ENCODE measurements at places on chromosomes 13 and 19.

DNA sequence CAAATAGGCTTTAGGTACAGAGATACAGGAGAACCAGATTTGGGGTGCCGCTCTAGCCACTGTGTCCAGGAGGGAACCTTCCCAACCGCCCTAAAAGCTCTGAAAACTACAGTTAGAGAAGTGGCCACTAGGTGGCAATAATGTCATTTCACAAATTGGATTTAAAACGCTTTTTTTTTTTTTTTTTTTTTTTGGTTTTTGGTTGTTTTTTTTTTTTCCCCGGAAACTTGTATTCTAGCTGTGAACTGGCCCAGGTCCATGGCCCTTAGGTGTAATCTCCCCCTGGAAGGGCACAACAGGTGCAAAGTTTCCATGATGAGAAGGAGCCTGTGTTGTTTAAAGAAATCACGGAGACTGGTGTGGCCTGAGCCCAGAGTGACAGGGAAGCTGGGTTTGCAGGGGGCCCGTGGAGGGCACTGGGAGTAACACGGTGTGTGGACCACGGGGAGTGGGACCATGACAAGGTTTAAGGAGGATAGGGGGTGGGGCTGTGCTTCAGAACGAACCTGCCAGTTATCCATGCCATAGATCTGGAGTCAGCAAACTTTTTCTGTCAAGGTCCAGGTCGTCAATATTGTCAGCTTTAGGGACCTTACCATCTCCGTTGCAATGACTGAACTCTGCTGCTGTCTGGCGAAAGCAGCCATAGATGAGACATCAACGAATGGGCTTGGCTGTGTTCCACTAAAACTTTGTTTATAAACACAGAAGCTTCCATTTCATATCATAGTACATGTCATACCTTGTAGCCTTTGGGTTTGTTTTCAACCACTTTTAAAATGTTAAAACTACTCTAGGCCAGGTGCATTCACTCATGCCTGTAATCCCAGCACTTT lies 10.1 kb downstream of the OR1I1 start:
- peak; percentile 32 for DNase-seq

DNA sequence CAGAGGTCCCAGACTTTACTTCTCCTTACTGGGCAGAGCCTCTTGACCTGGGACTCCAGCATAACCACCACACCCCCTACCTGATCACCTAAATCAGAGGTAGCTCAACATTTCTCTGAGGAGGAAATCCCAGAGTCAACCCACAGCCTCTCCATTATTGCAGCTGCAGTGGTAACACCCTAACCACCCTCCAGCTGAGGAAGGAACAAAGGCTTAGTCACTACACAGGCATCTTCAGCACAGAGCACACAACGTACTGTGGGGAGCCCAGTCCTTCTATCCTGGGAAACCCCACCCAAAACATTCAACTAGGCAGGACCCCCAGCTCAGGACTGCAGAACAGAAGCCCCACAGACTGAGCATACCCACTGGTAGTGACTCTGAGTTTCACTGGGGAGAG lies 824.7 kb upstream of the SLITRK5 start:
- no peak for DNase-seq

DNA sequence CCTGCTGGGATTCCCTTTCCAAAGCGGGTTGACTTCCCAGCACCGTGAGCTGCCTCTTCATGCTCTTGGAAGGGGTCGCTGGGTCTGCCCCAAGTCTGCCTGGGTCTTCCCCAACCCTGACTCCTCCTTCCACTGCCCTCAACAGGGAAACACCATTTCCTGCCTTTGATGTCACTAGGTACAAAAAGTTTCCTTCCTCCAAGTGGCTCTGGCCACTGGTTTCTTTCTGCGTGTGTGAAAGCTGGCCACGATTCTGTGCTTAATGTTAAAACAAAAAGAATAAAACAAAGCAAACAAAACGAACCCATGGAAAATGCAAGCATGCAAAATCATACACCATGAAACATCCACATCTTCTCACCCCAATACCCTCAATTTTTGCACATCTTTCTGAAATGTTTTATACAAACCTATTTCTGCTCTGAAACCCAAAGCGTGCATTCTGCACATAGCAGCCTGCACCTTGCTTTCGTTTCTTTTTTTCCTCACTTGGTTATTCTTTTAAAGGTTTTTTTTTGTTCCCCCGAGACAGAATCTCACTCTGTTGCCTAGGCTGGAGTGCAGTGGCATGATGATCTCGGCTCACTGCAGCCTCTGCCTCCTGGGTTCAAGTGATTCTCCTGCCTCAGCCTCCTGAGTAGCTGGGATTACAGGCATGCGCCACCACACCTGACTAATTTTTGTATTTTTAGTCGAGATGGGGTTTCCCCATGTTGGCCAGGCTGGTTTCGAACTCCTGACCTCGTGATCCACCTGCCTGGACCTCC lies 12.5 kb upstream of the TNFSF9 start:
- no peak for DNase-seq

- peak; percentile 74 for DNase-seq
Measured at GRCh38 chr19:4172861-4173473, 9.4 kb downstream of the SIRT6 start.

DNA sequence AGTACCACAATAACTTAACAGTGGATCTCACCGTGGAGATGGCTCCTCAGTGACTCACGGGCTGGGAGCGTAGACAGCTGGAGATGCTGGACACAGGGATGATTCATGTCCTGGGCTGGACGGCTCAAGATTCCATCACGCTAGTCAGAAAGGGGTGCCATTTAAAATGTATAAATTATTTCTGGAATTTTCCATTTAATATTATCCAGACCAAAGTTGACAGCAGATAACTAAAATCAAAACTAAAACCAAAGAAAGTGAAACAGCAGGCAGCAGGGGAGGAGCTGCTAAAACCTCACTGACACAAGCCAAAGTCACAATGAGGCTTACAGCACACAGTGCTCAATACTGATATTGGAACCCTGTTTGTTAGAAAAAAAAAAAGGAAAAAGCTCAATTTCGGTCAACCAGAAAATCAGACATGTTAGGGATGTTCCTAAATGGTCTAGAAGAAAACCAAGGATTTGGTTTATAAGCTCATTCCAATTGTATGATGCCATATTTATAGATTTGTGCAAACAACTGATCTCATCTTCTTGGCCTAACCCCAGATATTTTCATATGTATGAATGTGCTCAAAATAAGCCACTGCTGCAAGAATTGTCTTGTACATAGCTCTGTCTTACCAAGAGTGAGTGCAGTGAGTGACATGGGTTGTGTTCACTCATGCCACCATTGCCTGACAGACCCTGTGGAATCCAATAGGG lies 111.8 kb downstream of the SACS start:
- peak; percentile 91 for DNase-seq

GRCh38 chr13:105569816-105570215 lies 965.6 kb downstream of the EFNB2 start:
- no peak for DNase-seq

- no peak for DNase-seq
Measured at GRCh38 chr13:112132619-112133018, 65.7 kb downstream of the SOX1 start.

- DNase-seq = no peak
Measured at GRCh38 chr13:39451301-39451700, 151.7 kb downstream of the LHFPL6 start.

- DNase-seq = peak; percentile 52
Measured at GRCh38 chr19:2332341-2333026, 4.0 kb downstream of the SPPL2B start.

GRCh38 chr13:98843482-98843877 lies 91.0 kb upstream of the SLC15A1 start:
- DNase-seq = no peak

DNA sequence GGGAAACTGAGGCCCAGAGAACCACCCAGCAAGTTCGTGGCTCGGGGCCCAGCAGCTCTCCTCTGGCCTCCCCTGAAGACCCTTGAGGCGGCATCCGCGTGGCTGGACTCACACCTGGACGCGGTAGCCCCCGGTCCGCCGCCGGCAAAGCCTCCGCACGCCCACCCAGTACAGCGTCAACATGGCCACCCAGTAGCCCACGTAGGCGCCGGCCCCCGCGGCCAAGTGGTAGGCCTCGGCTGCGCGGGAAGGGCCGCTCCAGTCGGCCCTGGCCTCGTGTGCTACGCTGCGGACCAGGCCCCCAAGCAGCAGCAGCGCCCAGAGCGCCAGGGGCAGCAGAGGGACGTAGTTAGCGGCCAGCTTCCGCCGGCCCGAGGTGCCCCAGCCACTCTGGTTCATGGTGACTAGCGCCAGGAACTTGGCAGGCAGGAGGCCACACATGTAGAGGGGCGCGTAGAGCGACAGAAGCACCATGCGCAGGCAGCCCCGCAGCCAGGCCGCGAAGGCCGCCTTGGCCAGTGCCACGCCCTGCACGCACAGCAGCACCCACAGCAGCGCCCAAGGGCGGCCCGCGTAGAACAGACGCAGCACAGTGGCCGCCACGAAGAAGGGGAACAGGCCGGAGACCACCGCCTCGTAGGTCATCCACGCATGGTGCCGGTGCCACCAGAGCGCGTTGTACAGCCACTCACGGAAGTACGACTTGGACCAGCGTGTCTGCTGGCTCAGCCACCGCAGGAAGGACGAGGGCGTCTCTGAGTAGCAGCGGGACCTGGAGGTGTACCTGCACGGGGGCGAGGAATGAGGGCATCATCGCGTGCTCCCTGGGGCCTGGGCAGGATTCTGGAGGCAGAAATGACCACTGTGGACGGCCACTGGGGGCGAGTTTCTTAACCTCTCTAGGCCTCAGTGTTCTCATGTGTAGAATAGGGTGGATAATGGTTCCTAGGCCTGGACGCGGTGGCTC lies 10.2 kb downstream of the HAS1 start:
- no peak for DNase-seq

DNA sequence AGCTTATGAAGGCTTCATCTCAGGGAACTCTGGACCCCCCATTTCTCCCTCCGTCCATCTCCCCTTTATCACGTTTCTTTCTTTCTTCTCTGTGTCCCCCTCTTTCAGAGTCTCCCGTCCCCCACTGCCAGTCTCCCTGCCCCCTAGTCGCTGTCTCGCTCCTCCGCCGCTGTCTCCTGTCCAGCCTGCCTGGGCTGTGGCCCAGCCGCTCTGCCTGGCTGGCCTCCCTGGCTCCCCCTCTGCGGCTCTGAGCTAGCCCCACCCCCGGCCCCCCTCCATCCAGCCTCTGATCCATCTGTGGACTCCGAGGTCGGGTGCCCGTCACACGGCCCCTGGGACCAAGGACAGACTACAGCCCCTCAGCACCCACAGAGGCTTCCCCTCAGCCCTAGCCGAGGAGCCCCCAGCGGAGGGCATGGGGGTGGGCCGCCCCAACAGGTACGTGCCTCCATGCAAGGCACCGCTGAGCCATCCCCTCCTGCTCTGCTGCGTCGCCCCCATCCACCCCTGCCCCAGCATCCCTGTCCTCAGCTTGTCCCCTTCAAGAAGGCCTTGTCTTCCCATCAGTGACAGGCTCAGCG lies 1.1 kb upstream of the KCNJ14 start:
- DNase-seq = no peak

- peak; percentile 91 for DNase-seq
Measured at GRCh38 chr19:37997911-37998344, 90.9 kb downstream of the SIPA1L3 start.

DNA sequence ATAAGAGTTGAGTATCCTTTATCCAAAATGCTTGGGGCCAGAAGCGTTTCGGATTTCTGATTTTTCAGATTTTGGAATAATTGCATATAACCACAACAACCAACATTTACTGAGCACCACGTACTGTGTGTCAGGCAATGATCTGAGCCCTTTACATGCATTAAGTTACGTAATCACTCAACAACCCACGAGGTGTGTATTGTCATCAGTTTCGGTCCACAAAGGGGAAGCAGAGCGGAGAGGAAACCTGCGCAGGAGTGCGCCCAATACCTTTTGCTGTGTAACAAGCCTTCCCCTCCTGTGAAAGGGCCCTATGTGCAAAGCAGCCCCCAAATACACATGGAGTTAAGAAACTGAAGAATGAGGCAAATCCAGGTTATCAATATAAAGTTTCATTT lies 20.7 kb upstream of the NLRP12 start:
- DNase-seq = no peak

DNA sequence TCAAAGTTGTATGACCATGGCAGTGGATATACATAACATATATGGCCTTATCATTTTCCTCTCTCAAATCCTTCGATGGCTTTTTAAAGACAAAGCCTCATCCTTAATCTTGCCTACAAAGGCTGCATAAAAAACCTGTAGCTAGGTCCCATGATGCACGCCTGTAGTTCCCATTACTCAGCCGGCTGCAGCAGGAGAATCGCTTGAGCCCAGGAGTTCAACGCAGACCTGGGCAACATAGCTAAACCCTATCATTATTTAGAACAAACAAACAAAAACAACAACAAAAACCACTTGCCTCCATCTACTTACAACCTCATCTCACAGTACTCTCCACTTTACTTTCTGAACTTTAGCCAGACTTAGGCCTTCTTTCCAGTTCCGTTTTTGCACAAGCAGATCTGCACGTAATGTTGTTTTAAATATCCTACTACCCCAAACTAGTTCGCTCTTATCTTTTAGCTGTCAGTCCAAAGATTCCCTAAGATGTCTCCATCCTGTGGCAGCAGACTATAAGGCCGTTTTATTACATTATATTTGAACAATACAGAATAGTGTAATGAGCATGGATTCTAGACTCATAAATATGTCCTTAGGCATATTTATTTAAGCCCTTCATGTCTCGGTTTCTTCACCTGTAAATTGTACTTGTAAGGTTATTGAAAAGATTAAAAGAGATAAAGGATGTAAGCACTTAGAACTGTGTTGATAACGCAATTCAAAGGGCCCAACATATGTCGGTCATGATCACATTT lies 969 bp upstream of the POMP start:
- DNase-seq = peak; percentile 29

- DNase-seq = no peak
Measured at GRCh38 chr19:1481224-1481892, 2.3 kb upstream of the C19orf25 start.

DNA sequence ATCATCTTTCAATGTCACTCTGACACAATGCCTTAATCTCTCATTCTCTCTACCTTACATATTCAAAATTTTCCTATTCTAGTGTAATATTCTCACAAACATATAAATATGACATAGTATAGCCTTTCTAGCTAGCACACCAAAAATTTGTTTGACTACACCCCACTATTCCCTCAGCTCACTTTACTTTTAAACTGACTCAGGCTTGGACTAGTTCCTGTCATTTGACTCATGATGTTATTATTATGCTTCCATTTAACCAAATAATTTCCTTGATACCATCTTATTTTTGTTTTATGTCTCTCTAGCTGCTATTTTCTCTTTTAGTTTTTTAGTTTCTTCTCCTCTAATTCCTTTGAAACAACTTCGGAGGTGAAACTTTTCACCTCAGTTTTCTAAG lies 1745.6 kb upstream of the PCDH20 start:
- peak; percentile 29 for DNase-seq

DNA sequence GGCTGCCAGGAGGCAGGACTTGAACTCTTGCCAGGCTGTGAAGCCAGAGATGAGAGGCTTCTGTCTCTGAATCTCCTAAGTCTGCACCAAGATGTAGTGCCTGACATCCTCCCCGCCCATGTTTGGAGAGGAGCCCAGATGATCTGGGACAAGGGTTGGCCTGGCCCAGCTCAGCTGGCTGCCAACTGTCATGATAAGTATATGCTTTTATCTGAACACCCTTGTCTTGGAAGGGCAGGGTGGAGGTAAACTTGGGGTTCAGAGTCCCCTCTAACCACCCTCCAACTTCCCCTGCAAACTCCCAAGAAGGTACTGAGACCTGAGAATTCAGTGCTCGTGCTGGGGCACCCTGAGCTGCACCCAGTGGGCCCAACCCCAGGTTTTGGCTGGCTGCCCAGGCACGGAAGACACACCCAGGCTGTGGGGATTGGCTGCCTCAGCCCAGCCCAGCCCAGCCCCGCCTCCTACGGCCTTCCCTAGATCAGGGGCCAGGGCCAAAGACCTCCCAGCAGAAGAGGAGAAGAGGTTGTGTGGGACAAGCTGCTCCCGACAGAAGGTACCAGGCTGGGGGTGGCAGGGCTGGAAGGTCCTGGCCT lies at the start of gene CYP4F12:
CYP4F12 (plus strand) TSS at position 508 of the 596 bp plus-strand sequence. CDS start 443 bp downstream, outside the sequence.
- DNase-seq = peak; percentile 3
